ENCODE measurements at places on chromosomes 11 and 22.

GRCh38 chr11:18705651-18706281 lies 7.2 kb downstream of the TMEM86A start:
- DNase-seq, result peak; percentile 36

- DNase-seq, result no peak
These were observed 380.5 kb downstream of the SHANK2 start for GRCh38 chr11:70871881-70872280.

DNA sequence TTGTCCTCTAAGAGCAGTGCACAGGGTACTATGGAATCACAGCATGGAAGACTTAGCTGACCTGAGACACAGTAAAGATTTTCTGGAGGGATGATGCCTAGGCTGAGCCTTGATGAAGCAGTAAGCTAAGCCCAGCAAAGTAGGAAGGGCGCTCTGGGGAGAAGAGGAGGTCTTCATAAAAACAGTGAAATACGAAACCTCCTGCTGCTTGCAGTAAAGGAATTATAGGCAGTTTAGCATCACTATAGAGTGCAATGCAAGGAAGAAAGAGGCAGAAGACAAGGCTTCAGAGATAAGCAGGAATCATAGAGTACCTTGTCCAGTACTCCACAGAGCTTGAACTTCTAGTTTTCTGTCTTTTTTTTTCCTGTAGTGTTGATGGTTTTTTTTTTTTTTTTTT lies 555.7 kb upstream of the CADM1 start:
- no peak for DNase-seq

GRCh38 chr22:32854351-32854804 lies 52.9 kb downstream of the TIMP3 start:
- DNase-seq, result no peak

DNA sequence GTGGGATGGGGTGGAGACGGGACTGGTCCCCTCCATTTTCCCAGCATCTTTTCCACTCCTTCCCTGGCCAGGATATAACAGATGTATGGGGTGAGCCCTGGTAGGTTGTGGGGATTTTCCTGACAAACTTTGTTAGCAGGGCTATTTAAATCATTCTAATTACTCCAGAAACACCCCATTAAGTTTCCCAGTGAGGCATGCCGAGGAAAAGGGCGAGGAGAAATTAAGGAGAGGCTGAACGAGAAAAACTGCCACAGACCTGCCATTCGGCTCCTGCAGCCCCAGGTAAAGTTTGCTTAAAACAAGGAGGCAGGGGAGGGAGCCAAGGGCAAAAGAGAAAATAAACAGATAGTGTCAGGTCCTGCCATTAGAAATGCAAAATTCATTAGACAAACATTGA lies 428.2 kb downstream of the BUD13 start:
- DNase-seq, result no peak

- no peak for DNase-seq
These were observed 320.0 kb upstream of the LRRC4C start for GRCh38 chr11:41779401-41779960.

GRCh38 chr11:117621226-117621625 lies 175.8 kb downstream of the DSCAML1 start:
- DNase-seq, result no peak

- DNase-seq, result no peak
These were observed 96.2 kb downstream of the PDE2A start for GRCh38 chr11:72578051-72578450.

- no peak for DNase-seq
These were observed 17.9 kb upstream of the FGF19 start for GRCh38 chr11:69721745-69722144.

- DNase-seq, result no peak
These were observed 78.9 kb downstream of the PPFIBP2 start for GRCh38 chr11:7592711-7593110.

DNA sequence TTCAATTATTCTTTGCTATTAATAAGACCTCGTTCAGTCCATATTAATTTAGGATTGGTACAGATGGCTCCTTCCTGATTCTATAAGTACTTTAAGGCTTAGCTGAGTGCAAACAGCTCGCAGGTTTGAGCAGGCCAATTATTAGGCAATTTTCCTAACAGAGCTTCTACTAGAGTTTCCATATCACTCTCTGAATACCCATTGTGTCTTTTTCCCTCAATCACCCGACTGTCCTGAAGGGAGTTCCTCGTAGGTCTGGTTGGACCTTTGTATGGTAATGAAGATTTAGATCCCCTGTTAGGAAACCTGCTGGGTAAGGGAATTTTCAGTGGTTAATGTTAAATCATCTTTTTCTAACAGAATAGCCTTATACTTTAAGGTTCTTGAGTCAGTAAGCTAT lies 61.1 kb downstream of the ARHGAP42 start:
- DNase-seq, result no peak

GRCh38 chr11:120398132-120398531 lies 61.9 kb downstream of the ARHGEF12 start:
- DNase-seq, result no peak

DNA sequence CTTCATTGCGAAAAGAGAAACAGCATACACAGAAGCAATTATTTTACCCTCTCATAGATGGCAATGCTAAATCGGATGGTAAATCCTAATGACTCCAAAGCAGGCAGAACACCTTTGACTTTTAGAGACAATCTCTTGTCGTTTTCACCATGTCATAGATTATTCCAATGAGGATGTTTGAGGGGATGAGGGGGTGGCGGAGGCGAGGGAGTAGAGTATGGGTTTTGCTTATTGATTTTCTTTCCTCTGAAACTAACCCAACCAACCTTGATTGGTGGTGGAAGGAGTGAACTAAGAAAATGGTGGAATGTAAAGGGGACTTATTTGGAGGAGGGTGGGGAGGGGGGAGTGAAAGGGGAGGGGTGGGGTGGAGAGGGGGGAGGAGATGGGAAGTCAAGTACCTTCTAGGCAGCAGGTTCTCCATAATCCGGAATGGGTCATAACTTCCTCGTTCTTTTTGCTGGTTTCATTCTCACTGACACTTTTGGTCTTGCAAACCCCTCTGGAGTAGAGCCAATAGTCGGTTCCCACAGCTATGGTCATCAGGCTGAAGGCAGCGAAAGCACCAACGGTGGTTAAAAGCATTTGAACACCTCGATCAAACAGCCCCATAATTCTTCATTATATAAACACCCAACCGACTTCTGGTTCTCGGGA lies 1.5 kb downstream of the CACNG2 start:
- DNase-seq, result no peak

- DNase-seq, result no peak
These were observed 23.3 kb upstream of the CCDC34 start for GRCh38 chr11:27386181-27386845.

DNA sequence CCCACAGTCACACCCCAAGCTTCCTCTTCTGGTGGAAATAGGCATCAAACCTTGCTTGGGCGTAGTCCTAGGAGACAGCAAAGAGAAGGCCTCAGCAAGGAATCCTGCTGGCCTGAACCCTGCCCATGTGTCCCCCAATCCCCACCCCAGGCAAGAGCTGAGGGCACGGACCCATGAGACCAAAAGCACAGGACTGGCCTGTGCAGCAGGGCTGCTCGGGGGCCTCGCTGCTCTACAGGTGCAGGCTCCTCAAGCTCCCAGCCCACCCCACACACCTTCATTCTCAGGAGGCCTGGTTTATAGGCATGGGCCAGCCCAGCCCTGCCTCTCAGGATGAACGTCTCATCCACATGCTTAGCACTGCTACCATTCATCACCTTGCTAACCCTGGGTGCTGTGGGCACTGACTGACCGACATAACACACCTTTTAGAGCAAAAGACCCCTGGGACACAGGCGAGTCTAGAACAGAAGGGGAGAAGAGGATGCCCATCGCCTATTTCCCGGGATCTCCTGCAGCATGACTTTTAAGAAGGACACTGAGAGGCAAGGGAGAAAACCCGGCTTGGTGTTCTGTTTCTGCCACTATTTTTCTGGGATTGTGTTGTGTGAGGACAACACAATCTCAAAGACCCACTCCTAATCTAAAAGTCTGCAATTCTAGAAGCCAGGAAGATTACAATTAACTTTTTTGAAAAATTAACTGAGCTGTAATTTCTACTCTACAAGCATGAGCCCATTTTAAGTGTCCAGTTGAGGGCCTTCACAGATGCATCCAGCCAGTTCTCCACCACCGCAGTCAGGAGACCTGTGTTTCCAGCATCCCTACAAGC lies 15.4 kb downstream of the TCIRG1 start:
- no peak for DNase-seq

- DNase-seq, result no peak
These were observed 7.3 kb downstream of the GVQW3 start for GRCh38 chr11:76388408-76388807.

DNA sequence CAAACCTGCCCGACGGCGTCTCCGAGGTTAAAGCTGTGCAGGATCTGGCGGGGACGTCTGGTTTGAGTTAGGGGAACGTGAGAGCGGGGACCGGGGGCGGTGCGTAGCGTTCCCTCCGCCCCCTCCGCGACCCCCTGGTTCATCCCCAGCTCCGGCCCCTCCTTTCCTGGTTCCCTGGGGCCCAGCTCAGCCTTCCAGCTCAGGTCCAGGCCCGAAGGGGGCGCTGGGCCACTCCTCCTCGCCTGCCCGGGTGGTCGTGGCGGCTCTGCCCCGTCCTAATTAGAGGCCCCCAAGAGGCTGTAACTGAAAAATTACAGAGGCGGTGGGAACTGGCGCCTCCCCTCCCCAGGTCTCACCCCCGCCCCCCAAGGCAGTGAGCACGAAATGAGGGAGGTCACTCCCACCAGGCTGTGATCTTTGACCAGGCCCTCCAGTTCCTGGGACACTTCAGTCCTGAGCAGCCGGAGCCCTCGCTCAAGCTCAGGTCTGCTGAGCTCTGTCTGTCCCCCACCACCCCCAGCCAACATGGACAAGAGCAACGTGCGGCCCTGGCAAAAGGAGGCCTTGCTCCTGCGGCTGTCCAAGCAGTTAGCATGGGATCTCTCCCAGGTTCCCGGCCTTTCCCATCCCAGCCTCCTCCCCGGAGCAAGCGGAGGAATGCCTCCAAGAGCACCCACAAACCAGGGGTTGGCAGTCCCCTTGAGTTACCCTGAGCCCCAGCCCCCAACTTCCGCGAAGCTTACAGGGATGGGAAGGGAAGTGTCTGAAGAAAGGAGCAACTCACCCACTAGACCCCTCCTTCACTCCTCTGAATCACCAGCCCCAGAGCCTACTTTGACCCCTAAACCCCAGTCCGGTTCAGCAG lies 3.3 kb downstream of the CD248 start:
- no peak for DNase-seq

GRCh38 chr11:32122200-32122599 lies 31.3 kb downstream of the RCN1 start:
- no peak for DNase-seq

DNA sequence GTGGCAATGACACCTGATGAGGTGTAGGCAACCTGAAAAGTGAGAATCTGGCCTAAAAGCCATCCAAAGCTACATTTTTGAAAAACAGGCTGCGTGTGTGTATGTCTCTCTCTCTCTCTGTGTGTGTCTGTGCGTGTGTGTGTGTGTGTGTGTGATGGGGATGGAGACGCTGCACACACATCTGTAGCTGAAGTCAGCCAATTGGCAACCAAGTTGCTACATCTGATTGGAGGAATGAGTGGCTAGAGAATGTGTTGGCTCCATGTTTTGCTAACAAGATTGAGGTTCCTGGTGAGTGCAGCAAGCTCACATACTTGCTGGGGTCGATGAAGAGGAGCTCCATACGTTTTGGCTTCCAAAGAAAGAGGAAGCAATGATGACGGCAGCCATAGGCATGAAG lies 311.4 kb upstream of the NCAM1 start:
- no peak for DNase-seq

DNA sequence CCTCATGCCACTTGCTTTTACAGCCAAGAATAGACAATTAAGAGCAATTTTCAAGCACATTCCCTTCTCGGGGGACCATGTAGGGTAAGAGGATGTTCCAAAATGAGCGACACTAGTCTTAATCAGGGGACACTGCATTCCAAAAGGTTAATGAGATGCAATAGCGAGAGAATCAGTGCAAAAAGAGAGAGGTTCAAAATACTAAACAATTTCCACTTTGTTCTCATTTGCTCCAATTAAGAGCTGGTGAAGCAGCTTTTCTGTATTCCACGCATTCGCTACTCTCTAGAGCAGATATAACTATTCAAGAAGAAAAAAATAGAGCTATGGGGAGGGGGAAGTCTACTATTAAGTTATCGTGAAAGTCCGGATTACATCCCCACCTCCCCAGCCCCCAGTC lies 811 bp downstream of the LRRC4C start:
- DNase-seq, result no peak

DNA sequence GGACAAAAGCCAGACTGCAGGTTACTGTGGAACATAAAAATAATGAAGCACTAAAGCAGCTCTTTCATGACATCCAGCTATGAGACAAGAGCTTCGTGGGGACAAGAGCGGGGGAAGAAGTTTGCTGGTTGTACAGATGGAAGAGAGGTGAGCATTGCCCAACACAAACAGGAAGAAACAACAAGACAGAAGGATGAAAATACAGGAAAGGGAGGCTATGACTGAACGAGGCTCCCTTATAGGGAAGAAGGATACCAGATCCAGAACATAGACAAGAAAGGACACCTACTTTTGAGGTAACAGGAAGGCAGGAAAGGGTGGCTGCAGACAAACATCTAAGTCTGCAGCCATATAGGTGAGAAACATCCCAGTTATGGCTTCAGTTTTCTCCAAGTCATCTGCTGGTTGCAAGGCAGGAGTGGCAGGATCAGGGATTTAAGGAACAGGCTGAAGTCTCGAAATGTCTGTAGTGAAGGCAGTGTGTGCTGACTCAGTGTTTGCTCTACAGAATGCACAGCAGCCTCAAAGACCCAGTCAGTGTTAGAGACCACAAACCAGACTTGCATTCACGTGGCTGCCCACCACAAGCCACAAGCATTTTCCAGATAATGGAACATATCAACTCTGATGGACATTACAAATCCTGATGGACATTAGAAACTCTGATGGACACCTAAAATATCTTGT lies 1.9 kb downstream of the CLTCL1 start:
- DNase-seq, result no peak

DNA sequence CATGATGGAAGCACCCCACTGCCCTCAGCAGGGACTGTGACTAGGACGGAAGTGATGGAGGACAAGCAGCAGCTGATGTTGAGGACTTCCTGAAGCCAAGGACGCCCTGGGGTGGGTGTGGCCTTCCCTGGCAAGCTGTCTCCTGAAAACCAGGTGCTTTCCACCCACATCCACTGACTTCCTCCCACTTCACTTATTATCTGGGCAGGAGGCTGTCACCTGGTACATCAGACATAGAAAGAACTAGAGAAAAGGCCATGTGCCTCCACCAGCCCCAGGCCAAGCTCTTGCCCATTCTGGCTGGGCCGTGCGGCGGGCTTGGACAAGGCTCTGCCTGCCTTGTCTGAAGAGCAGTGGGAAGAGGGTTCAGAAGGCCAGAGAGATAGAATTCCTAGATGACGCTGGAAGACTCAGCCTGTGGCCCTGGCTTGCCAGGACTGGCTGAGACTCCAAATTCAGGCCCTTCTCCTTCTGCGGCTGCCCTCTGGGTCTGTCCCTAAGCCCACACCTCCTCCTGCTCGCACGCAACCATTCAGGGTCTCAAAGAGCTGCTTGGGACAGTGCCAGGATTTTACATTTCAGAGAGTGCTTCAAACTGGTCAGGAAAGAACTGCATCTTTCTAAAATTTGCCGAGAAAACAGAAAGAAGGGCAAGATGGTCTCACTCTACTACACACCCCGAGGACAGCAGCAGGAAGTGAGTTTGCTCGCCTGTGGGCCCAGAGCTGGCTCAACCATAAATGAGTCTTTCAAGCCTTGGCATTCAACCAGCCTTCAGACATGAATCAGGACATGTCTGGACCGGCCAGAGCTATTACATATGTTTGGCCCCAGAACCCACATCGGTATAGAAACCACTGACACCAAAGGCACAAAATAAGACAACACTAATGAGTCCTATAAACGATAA lies 13.3 kb downstream of the ARHGAP1 start:
- DNase-seq, result no peak

Data from activated CD8-positive, alpha-beta memory T cell treated with anti-CD3 and anti-CD28 coated beads, Interleukin-2, amount 50 U/mL, for 4 hours (primary cell).